ENCODE measurements at places on chromosomes 5 and 9. TPM values are rescaled to one million over a fixed set of nuclear protein-coding genes. Genes with fewer than 3 reads are reported as not detected.

CRHBP gene
- not detected for total RNA-seq

ANXA2R gene
- total RNA-seq, result 0.86 TPM

MAN1B1 gene
- total RNA-seq, result 75.5 TPM

ZNF454 gene
- total RNA-seq, result not detected

KCNN2 gene
- not detected for total RNA-seq

CCDC180 gene
- total RNA-seq, result not detected

OR1Q1 gene
- not detected for total RNA-seq

RASGRF2 gene
- total RNA-seq, result not detected

FOXD4L6 gene
- total RNA-seq, result not detected

- DNase-seq, result no peak
These were observed 162.9 kb upstream of the ACOT12 start for GRCh38 chr5:81556809-81557208.

GRCh38 chr9:78001946-78002731, 29.5 kb downstream of the GNAQ start:
- no peak for DNase-seq

DNA sequence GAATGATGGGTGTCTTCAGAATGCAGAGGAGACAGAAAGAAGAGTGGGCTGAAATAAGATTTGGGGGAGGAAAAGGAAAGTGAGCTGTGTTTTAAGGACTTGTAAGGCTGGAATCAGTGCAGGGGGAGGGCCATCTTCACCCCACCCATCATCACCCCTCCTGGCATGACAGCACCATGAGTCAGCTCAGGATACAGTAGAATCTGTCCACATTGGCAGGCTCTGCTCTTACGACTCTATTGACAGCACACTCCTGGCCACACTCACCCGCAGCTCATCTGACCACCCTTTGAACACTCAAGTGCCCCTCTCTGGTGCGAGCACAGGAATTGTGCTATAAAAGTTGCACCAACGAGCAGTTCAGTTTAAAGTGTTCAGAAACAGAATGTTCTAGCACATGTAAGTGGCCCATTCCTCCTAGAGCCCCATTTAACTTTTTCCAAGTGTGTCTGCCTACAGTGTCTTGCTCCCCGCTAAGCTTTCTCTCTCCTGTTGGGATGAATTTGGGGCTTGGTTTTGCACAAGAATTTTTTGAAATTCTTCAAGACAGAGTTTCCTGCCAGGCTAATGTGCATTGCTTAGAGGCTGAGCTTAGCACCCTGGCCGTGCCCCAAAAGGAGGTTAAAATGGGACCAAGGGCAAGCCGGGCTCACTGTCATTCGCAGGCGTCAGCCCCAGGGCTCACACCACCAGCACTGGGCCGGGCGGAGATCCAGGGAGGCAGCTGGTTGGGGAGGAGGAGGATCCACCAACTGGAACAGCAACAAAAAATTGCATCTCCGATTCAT, 12.0 kb downstream of the ADRA1B start:
- DNase-seq, result peak; percentile 74

- no peak for DNase-seq
These were observed 10.4 kb upstream of the DEPDC1B start for GRCh38 chr5:60710362-60710761.

DNA sequence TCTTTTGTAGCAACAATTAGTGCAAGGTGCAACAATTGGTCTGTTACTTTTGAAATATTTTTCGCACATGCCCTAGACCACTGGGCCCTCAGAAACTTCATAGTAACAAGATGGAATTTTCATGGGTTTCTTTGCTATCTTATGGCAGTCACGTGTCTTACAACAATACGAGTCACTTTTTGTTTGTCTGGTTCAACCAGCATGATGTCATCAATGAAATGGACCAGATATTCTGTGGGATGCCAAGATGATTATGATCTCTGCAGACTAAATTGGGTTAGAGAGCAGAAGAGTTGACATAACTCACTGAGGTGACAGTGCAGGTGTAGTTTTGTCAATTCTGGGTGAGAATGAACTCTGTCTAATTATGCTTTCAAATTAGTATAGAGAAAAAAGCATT, 239.6 kb upstream of the RIOK2 start:
- DNase-seq, result no peak

GRCh38 chr5:60101573-60101972, 208.0 kb upstream of the PDE4D start:
- DNase-seq, result no peak

GRCh38 chr5:103886826-103887225, 324.2 kb upstream of the NUDT12 start:
- no peak for DNase-seq

DNA sequence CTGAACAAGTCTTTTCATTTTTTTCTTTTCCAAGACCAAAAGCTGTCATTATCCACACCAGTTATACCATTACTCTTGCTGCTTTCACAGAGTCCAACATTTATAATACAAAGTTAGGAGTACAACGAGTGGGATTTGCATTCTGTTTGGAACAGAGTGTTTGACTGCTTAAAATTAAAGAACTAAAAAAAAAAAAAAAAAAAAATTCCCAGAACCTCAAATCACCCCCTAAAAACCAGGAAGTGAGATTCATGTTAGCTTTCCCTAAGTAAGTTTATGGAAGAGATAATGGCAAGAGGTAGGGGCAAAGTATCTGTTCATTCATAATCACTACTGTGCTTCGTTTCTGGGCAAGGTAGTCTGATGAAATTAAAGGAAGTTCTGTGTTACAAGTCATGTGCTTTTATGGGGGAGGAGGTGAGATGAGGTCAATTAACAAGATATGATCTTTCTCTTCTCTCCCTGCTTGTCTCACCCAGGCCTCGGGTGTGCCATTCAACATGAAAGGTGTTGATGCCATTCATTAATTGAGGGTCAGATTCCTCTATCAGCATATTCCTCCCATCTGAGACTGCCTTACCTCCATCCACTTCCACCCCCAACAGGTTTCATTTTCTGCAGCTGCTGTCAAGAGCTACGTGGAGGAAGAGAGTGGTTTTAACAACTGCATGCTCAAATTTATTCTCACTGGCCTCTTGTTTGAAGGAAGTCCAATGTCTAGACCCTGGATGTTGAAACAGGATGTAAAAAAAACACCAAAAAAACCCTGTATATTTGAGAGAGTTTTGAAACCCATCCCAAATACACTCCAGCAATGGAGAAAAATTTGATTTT, 58.1 kb downstream of the MARCHF3 start:
- DNase-seq, result peak; percentile 47

DNA sequence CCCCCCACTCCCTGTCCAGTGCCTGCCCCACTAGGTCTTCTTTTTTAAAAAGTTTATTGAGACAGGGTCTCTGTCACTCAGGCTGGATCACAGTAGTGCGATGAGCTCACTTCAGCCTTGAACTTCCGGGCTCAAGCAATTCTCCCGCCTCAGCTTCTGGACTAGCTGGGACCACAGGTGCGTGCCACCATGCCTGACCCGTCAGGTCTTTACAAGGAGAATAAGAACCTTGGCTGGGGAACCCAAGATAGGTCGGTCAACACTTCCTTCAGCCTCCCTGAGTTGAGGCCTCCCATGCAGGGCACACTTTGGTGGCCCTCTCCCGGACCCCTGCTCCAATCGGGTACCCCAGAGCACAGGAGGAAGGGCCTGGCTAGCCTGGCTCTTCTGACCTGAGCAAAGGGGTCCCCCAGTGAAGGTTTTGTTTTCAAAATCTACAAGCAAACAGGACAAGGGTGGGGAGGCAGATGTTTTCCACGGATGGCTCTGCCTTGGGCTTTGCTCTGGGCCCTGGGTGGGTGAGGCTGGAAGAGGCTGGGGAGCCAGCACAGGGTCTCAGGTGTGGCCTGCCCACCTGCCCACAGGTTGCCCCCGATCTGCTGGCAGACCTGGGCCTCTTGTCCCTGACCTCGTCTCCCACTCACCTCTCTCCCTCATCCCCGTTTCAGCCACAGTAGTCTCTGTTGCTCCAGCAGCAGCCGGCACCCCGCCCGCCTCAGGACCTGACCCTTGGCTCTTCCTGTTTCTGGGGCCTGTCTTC, 108.7 kb upstream of the PHYKPL start:
- DNase-seq, result no peak

GRCh38 chr5:127136908-127137307, 63.6 kb upstream of the C5orf63 start:
- no peak for DNase-seq

DNA sequence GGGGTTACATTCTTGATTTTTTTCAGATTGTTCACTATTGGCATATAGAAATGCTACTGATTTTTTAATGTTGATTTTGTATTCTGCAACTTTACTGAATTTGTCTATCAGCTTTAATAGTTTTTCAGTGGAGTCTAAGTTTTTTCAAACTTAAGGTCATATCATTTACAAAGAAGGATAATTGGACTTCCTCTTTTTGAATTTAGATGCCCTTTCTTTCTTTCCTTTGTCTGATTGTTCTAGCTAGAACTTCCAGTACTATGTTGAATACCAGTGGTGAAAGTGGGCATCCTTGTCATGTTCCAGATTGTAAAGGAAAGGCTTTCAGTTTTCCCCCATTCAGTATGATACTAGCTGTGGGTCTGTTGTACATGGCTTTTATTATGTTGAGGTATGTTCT, 49.3 kb downstream of the SREK1 start:
- DNase-seq, result no peak

DNA sequence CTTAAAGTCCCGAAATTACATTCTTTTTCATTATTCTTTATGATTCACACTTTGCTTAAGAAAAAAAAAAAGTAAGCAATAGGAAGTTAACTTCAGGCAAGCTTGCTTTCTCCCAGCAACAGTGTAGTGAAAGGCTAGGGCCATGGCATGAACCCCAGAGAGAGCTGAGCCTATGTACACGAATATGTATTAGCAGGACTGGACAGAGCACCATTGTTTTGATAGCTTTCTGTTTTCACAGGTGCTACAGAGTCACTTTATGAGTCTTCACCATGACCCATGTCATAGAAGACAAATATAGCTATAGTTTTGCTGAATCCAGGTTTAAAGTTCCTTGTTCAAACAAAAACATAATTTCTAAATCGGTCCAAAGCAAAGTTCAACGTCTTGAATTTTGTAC, 199.2 kb downstream of the ADAMTSL1 start:
- DNase-seq, result no peak

DNA sequence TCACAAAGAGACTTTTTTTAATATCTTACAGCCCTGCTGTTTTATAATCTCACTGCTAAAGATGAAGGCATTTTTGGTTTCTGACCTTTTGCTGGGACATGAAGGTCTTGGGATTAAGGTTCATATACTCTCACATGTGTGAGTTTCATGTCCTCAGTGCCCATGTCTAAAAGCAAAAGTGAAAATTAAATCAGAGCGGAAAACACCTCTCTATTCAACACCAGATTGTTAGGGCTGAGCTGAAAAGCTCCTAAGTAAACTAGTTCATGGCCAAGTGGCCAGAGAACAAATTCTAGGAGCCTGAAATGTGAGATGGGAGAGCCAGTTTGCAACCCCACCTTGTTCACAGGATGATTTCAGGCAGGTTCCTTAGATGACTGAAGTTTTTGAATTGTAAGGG, 110.9 kb downstream of the GRIA1 start:
- DNase-seq, result no peak

DNA sequence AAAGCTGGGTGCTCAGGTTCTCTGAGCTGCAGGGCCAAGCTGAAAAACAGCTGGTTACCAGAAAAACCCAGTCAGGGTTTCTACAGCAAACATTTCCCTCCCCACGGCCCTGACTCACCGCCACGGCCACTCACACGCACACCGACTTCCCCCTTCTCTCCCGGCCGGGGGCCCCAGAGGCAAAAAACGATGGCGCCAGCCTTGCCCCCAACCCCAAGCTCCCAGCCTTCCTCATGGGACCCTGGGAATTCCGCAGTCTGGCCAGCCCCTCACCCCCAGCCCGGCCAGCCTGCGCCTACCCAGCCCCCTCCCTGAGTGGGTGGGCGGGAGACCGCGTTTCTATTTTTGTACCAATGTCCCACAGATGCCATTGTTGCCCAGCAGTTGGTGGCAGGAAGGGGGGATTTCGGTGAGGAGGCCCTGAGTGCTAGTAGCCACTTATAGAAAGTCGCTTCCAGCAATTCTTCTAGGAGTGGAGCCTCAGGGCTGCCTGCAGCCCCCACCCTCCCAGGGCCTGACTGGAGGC, 18.4 kb downstream of the ENG start:
- DNase-seq, result peak; percentile 79

- peak; percentile 62 for DNase-seq
These were observed 33.0 kb upstream of the HOMER1 start for GRCh38 chr5:79546782-79547428.

DNA sequence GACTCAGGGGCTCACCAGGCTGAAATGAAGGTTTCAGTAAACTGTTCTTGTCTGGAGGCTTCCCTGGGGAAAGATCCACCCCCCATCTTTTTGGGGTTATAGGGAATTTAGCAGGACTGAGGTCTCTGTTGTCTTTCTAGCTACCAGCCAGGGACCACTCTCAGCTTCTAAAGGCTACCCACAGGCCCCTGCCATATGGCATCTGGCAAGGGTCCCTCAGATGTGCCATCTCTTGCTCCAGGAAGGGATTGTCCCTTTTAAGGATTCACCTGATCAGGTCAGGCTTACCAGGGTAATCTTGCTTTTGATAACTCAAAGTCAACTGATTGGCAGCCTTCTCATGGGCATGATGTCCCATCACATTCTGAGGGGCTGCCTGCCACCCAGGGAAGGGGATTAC, 65.0 kb downstream of the NSUN2 start:
- DNase-seq, result no peak

GRCh38 chr5:83516377-83516776, 44.8 kb downstream of the VCAN start:
- DNase-seq, result peak; percentile 51

DNA sequence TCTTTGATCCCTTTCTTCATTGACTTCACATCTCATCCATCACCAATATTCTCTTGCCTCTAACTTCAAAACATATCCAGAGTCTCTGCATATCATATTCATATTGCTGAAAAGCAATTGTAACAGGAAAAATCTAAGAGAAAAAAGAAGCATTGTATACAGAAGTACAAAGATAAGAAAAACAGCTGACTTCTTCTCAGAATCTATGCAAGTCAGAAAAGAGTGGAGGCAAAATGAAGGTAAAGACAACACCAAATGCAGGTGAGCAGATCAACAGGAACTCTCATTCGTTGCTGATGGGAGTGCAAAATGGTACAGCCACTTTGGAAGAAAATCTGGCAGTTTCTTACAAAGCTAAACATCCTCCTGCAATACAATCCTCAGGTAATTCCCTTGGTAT, 155.6 kb downstream of the PHF2 start:
- DNase-seq, result no peak

- no peak for DNase-seq
These were observed 214.0 kb downstream of the ENC1 start for GRCh38 chr5:74426506-74426905.

Data from myocyte (in vitro differentiated cells).